ENCODE measurements at places on chromosomes 1 and 21.

DNA sequence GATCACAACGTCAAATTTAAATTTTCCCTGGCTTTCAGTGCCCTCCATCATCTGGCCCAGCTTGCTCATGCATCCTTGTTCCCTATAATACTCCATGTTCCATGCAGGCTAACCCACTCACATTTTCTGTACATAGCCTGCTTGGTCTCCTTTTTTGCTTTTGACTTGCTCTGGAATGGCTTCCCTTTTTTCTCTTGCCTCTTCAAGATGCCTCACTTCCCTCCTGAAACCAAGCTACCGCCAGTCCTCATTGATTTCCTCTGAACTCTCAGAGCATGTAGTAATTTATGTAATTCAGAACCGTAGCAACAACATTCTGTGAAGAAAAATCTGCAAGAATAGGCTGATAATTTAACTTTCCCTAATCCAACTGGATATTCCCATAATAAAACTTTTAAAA, 10.3 kb downstream of the CAP1 start:
- DNase-seq, result no peak

- no peak for DNase-seq
Observed at GRCh38 chr21:17775431-17776126, 43.6 kb downstream of the C21orf91 start.

- DNase-seq, result no peak
Observed at GRCh38 chr1:180456191-180456590, 46.2 kb downstream of the ACBD6 start.

- no peak for DNase-seq
Observed at GRCh38 chr21:41427556-41427955, 1.5 kb downstream of the MX1 start.

DNA sequence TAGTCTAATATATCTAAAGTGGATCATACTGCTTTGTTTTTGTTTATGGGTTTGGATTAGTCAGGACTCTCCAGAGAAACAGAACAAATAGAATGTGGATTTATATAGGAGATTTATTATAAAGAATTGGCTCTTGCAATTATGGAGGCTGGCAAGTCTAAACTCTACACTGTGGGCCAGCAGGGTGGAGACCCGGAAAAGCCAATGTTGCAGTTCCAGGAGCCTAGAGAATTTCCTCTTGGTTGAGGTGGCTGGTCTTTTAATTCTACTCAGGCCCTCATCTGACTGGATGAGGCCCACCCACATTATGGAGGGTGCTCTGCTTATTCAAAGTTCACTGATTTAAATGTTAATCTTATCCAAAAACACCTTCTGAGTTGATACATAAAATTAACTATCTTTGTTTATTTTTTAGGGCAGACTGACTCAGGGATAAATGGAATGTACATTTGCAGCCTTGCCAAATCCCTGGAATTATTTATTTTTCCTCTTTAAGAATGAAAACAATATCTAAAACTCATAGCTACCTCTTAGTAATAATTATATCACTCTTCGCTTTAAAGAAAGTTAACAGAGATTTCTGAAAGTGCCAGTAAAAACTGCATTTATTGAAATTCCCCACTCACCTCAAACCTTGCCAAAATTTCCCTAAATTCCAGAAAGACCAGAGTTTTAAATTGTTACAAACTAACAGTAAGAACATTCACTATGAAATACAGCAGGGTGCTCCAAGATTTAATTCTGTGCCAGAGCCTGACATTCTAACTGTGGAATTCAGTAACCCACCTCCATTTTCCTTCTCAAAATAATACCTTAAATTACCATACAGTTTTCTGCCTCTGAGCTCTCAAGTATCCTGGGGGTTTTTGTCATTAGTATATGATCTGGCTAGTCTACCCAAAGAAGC, 36.6 kb upstream of the SSX2IP start:
- DNase-seq, result no peak

- no peak for DNase-seq
Observed at GRCh38 chr21:45152265-45152746, 77.9 kb downstream of the ADARB1 start.

DNA sequence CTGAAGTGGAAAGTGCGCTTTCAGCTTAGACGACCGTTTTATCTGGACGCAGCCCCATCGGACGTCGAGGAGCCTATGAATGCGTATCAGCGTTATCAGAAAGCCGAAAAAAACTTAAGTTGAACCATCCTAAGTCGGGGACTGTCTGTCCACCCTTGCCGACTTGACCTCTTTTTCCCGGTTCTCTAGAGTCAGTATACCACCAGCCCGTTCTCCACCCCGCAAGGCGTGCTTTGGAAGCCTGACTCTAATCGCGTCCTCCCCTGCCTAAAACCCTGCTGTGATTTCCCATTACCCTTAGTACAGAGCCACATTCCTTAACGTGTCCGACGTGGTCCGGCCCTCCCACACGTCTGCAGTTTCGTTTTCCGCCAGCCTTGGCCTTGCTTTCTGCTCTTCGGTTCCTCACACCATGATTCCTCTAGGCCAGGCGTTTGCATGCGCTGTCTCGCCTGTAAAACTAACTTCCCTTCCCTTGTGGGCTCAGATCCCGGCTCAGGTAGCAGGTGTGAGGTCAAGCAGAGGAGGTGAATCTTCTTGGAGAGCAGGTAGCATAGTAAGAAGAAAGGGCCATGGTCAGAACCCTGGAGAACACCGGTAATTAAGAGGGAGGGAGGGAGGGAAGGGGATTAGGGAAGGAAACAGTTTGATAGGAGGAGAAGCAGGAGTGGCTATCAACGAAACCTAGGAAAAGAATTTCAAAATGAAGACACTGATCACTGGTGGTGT, 865 bp downstream of the ADPRS start:
- DNase-seq, result no peak

GRCh38 chr1:159922511-159923202, 2.6 kb downstream of the TAGLN2 start:
- DNase-seq, result no peak

All from HCT116 (cell line).